D721Med (cell line): ENCODE measurements at places on chromosomes 6 and 20.

GRCh38 chr20:60424267-60424902 is 466.2 kb downstream of the CDH26 start:
- no peak for DNase-seq

- no peak for DNase-seq
Observed at GRCh38 chr6:154909821-154910220, 85.3 kb upstream of the TIAM2 start.

DNA sequence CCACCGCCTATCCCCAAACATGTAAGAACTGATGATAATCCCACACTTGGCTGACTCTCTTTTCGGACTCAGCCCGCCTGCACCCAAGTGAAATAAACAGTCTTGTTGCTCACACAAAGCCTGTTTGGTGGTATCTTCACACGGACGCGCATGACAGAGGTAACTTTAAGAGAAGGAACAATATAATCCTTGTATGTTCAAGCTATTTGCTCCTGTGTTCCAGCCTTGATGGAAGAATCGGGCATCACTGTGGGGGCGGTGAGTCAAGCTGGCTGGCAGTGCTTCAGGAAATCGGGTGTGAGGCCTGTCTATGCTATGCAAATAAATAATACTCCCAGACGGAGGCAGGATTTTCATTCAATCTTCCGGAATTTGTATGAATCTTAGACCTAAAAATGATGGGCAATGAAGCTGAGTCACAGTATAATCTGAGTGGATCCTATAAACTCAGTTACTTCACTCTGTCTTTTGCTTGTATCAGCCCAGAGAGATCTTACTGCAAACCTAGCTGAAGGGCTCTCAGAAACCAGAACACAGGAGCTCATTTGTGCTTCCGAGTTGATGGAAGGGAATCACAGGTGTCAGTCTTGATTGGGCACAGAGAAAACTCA is 45.2 kb upstream of the NT5E start:
- no peak for DNase-seq

- DNase-seq = no peak
Observed at GRCh38 chr6:145457556-145457955, 277.8 kb downstream of the EPM2A start.

GRCh38 chr20:1336699-1337367 is 7.9 kb upstream of the SDCBP2 start:
- no peak for DNase-seq

DNA sequence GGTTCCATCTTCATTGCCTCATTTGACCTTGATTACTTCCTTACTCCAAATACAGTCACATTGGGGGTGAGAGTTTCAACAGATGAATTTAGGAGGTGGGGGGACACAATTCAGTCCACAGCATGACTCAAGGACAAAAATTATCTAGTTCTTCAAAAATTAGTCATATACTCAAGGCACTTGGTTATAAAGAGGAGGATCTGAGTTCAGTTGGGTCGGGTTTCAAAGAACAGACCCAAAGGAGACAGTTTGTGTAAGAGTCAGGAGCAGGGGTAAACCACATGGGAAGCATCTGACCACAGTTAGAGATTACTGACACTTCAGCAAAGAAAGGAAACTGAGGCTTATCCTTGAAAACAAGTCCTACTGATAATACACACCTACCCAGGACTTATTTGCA is 138.0 kb downstream of the TBC1D7 start:
- no peak for DNase-seq

- no peak for DNase-seq
Observed at GRCh38 chr20:21556398-21556797, 42.5 kb upstream of the NKX2-2 start.

DNA sequence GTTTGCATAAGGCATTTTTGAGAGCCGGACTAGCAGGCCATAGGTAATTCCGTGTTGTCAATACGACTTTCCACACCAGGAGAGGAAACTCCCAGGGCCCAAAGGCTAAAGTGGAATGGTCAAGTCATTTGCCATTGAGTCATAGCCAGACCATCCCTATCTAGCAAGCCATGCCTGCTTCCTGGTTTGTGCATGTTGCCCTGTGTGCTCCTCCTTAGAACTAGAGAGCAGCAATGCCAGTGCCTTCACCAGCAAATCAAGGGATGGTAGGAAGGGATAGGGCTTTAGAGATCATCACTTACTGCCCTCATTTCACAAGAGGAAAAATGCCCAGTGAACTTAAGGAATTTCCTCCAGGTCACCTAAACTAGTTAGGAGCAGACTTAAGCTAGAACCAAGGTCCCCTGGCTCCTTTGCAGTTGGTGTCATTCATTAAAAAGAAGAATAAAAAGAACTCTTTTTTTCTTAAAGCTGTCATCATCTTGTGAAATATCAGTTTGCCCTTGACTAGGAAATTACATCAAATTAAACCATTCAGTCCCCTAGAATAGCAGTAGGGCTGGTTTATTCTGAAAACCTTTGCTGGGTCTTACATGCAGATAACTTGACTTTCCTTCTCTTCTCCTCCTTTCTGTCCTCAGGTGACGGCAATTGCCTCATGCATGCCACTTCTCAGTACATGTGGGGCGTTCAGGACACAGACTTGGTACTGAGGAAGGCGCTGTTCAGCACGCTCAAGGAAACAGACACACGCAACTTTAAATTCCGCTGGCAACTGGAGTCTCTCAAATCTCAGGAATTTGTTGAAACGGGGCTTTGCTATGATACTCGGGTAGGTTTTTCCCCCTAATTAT is 7.4 kb downstream of the TNFAIP3 start:
- no peak for DNase-seq

DNA sequence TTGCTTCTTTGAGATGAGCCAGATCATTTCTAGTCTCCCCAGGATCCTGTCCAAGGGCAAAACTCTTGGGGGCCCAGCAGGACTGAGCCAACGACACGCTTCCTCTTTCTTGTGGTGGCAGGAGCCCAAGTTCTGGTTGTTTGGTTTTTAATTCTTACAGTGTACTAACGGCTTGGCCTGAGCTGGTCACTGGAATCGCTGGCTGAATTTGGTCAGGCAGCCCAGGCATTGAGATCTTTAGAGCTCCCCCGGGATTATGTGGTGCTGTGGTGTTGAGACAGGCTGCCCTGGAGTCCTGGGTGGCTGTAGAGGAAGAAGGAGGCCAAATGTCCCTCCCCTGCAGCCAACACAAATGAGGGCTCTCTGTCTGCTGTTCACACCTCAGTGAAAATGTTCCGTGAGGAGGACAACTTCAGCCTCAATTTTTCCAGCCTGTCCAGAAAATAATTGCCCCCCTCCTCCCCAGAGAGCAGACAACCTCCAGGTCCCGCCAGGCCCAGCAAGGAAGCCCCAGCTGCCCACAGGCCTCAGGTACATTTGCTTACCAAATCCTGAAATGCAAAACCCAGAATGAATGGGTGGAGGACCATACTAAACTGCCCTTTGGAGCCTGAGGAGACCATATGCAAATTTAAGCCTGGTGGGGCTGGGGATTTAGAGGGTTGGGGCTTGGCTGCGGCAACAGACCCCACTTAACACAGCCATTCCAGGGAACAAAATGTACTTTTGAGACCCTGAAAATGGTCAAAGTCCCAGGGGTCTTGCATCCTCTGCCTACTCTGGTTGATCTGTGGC is 23.6 kb downstream of the BNIP5 start:
- DNase-seq = no peak

- no peak for DNase-seq
Observed at GRCh38 chr6:43833223-43833995, 63.4 kb downstream of the VEGFA start.

GRCh38 chr6:132974122-132974521 is 159.8 kb downstream of the RPS12 start:
- DNase-seq = no peak

GRCh38 chr20:5745416-5746030 is 4.7 kb upstream of the SHLD1 start:
- no peak for DNase-seq

DNA sequence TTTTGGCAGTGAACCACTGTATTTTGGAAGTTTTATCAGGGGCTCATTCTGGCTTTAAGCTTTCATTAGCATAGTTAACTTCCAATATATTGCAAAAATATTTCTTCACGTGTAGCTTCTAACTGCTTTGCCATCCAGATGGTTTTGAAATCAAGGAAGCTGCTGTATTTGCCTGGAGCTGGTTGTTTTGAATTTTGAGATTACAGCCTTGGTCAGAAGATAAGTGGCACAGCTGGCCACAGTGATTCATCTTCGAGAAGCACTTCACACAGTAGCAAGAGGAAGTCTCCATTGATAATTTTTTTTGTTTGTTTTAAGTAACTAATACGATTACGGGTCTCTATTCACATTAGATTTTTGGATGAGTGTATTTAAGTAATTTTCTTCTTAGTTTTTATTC is 3.8 kb downstream of the APCDD1L start:
- no peak for DNase-seq

- DNase-seq = no peak
Observed at GRCh38 chr20:31644701-31645100, 7.0 kb downstream of the COX4I2 start.

DNA sequence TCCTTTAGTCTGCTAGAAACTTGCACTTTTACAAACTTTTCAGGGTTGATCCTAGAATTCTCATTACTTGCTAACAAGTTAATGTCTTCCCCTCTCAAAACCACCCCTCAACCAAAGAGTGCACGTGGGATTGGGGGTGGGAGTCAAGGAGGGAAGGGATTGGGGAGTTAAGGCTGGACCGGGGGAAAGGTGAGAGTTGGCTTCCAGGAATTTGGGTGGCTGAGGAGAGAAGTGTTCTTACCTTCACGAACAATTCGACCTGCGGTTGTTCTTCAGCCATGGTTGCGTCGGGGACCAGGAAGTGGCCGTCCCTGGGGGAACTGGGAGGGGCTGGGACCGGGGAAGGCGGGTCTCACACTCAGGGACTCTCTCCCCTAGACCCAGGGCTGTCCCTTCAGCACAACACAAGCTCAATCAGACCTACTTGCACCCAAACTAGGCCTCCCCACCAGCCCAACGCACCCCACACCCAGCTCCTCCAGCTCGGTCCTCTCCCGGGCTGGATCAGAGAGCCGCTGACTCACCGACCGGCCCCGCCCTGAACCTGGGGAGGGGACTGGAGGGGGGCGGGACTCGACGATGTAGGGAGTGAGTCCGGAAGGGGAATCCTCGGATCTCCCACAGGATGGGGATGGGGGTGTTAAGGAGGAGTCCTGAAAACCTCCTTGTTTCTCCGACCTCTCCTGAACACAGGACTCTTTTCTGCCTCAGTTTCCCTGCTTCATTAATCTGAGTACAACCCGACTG is at the start of gene CLIC1:
Gene CLIC1, minus strand, starts transcription at position 510 of the 747 bp plus-strand sequence. Its CDS starts 230 bp downstream, at position 280.
- peak; percentile 89 for DNase-seq

- DNase-seq = no peak
Observed at GRCh38 chr6:13913226-13914001, 11.3 kb upstream of the RNF182 start.

GRCh38 chr6:125781314-125781868 is 9.4 kb upstream of the NCOA7 start:
- no peak for DNase-seq

DNA sequence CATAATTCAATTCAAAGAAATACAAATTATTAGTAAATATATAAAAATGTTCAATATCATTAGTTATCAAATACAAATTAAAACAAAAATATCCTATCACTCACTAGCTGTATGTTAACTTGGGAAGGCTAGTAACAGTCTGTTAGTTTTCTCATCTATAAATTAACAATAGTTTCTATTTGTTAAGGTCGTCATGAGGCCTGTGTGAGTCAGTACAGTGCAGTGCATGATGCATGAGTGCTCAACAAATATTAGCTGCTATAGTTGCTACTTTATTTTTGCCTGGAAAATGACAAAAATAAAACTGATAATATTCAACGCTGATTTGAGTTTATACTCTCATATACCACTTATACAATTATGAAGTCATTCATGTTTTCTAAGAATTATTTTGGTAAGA is 401.6 kb upstream of the RUNX2 start:
- DNase-seq = no peak

GRCh38 chr6:53737746-53738145 is 57.1 kb upstream of the LRRC1 start:
- DNase-seq = no peak

DNA sequence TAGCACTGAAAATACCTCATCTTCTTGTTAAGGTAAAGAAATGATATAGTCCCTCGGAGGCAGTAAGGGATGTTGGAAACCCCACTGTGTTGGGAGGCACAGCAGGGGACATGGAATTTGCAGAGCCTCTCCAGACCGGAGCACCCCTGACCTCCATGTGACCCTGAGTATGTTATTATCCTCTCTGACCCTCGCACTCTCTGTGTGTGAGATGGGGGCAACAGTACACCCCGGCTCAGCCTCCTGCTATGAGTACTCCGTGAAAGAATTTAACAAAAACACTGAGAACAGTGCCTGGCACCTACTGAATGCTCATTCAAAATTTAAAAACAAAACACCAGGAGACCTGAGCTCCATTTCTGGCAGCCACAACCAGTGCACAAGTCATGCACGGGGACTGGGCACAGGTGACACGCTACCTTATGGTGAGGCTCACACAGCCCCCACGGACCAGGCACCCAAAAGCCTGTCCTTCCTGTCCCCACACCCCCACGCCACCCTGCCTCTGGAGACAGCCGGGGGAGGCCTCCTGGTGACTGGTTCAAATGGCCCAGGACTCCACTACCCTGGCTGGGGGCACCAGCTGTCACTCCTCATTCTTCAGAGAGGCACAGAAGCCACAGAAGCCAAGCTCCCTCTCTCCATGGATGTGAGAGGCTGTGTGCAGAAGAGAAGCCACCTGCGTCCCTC is 6.1 kb downstream of the NINL start:
- no peak for DNase-seq

- no peak for DNase-seq
Observed at GRCh38 chr6:52305948-52306767, 21.6 kb upstream of the MCM3 start.

- no peak for DNase-seq
Observed at GRCh38 chr20:45695496-45695895, 6.3 kb upstream of the WFDC13 start.

- no peak for DNase-seq
Observed at GRCh38 chr6:154901876-154902552, 93.1 kb upstream of the TIAM2 start.

DNA sequence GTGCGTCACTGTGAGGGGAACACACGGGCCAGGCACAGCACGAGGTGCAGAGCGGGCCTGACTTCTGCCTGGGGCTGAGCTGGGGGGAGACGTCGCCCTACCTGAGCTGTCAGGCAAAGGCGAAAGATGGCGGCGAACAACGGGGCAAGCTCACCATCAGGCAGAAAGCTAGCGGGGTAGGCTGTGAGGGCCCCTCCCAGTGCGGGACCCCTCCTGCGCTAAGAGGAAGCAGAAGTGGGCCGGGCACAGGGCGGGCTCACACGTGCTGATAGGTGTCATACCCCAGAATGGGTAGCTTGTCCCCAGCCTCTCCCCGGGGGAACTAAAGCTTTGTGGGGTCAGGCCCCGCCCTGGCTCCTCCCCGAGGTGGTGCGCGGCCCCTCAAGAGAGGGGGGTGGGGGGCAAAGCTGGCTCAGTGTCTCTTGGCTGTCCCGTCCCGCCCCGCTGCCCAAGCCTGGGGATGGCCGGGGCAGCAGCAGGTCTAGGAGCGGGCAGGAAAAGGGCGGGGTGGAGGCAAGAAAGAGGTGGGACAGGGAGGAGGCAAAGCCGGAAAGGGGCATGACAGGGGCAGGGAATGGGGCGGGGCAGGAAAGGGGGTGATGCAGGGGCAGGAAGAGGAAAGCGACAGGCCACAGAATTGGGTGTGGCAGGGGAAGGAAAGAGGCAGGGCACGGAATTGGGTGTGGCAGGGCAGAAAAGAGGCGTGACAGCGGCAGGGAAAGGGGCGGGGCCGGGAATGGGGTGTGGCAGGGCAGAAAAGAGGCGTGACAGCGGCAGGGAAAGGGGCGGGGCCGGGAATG is 14.7 kb downstream of the UCKL1 start:
- DNase-seq = no peak

GRCh38 chr6:37923514-37923913 is 104.0 kb downstream of the ZFAND3 start:
- DNase-seq = no peak
